ENCODE measurements at places on chromosomes 2 and 18. TPM values are rescaled to one million over a fixed set of nuclear protein-coding genes. Genes with fewer than 3 reads are reported as not detected.
A peak's percentile ranks its signal among the peaks of the same experiment; 100 is the strongest.

LYPD1 gene
- 1.5 TPM for total RNA-seq

GRCh38 chr18:13998571-13998970, 83.2 kb upstream of the MC2R start:
- DNase-seq = no peak

DNA sequence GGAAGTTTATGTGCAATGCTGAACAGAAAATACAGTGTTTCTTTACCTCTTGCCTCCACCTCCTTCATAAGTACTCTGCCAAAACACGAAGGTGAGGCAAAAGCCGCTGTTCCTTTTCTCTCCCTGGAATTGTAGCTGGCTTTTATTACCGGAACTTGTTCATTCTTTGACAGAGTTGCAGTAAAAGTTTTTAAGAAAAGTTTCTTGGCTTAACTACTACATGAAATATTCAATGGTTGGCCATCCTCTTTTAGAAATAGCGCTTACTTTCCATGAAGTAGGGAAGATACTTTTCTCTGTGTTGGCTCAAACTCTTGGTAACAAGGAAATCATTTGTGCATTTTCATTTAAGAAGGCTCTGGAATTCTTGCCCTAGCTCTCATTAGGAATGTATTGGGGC, 950.7 kb upstream of the FANCL start:
- DNase-seq = no peak

- no peak for DNase-seq
These were observed 450.7 kb upstream of the PIK3C3 start for GRCh38 chr18:41504316-41504715.

GRCh38 chr2:104523921-104524320, 330.0 kb upstream of the POU3F3 start:
- DNase-seq = no peak

GDF7 gene
- 0.62 TPM for total RNA-seq

DNA sequence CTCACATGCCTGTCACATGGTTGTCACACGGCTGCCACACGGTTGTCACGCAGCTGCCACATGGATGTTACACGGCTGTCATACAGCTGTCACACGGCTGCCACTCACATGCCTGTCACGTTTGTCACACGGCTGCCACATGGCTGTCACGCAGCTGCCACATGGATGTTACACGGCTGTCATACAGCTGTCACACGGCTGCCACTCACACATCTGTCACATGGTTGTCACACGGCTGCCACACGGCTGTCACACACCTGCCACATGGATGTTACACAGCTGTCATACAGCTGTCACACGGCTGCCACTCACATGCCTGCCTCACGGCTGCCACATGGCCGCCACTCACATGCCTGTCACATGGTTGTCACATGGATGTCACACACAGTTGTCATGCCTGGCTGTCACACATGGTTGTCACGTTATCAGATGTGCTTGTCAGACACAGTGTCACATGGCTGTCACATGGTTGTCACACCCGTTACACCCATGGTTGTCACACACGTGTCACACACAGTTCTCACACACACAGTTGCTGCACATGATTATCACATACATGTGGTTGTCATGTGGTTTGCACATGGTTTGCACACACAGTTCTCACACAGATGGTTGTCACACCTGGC, 19.4 kb downstream of the KCNG2 start:
- DNase-seq = no peak

DNA sequence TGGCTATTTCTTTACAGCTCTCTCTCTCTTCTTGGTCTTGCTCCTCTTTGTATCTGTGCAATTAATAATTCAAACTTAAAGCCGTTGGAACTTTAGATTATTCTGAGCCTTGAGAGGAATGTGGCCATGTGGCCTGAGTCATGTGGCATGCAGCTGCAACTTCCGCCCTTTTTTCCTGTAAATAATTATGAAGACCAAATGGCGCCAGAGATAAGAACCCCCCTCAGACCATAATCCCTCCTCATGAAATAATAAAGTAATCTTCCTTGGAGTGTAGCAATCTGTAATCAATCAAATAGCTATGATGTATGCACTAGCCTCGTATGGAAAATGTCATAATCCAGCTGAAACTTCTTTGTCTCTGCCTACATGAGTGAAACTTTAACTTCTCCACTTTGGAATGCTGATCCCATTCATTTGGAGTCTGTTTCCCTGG, 13.5 kb upstream of the TWSG1 start:
- DNase-seq = no peak

GRCh38 chr18:3631887-3632286, 181.9 kb downstream of the TGIF1 start:
- DNase-seq = no peak

AFG3L2 gene
- 31.1 TPM for total RNA-seq

- DNase-seq = no peak
These were observed 98.1 kb downstream of the SP3 start for GRCh38 chr2:173866874-173867618.

DNA sequence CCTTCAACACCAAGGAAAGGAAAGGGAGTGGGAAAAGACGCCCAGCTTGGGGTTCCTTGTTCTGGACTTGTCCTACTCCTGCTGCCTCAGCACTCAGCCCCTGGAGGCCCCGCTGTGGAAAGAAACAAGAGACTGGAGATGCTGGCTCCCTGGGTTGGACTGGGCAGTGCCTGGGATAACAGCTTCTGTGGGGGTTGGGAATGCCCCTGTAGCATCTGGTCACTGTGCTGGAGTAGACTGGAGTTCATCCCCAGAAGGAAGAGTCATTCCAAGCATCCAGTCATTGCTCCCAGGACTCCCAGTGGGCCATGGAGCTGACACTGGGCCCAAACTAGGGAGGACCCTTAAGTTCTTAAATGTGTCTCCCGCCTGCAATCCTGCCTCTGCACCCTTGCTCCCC, 129.3 kb upstream of the HAAO start:
- no peak for DNase-seq

NPHP1 gene
- total RNA-seq = 6.8 TPM

DNA sequence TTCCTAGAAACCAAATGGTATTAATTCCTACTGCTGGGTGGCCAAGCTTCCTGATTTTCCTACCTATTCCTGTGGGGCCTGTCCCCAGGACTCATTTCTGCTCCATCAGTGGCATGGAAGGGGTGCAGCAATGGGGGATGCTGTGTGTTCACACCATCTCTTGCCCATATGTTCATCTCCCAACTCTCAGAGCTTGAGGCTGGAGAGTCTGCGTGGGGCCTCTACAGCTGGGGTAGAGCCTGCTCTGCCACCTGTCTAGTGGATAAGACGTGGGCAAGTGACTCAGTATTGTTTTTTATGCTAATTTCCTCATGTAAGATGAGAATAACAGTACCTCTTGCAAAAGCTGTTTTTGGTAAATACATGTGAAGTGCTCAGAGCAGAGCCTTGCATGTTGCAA, 149.8 kb downstream of the ACTR3 start:
- no peak for DNase-seq

GRCh38 chr2:23606196-23606595, 221.2 kb downstream of the KLHL29 start:
- DNase-seq = peak; percentile 1

DNA sequence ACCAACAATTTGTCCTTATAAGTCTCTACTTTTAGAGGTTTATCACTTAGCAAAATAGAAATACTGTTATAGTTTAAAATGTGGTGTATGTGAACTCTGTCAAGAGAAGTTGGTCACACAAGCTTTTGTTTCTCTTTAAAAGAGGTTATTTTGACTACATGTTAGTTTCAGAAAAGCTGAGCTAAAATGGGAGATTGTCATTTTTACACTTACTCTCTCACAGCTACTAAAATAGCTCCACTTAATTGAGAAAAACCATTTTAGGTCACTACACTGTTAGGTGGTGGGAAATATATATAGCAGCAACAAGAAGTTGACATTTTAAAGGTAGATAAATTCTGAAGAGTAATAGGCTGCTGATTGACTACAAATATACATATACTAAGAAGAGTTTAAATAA, 161.5 kb upstream of the KCNJ3 start:
- DNase-seq = no peak

DNA sequence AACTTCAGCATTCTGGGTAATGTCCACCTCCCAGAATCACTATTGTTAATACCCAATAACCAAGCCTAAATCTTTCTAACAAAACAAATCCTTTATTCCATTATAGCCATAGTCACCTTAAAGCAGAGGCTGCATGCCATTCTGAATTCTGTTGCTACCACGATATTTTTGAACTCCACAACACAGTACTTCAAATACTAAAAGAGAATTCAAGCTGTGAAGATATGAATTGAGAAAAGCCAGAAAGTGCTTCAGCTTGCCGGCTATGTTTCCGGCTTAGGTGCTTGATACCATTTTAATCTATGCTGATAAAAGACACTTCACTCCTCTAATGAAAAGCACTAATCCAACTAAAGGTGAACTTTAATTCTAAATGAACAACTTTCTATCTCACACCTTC, 41.3 kb downstream of the GAREM1 start:
- no peak for DNase-seq

DNA sequence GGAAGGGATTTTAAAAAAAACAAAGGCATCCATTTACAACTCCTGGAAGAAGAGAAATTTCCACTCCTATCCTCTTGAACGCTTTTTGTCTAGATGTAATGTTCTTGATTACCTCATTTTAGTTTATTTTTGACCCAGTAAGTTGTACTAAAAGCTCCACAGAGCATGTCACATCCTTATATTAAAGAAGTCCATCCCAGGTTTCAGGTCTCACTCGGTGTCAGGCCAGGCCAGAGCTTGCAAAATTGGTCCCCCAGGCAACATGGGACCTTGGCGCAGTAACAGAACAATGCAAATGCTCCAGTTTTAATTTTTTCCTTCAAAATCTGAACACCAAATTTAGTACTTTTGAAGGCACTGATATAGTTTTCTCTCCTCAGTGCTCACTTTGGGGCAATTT, 218.4 kb upstream of the REV1 start:
- no peak for DNase-seq

PLCL1 gene
- 6.3 TPM for total RNA-seq

TACR1 gene
- 1.4 TPM for total RNA-seq

RAB17 gene
- total RNA-seq = 60.1 TPM

CHN1 gene
- total RNA-seq = 16.8 TPM

SERPINB13 gene
- not detected for total RNA-seq

NAT8 gene
- not detected for total RNA-seq

DNA sequence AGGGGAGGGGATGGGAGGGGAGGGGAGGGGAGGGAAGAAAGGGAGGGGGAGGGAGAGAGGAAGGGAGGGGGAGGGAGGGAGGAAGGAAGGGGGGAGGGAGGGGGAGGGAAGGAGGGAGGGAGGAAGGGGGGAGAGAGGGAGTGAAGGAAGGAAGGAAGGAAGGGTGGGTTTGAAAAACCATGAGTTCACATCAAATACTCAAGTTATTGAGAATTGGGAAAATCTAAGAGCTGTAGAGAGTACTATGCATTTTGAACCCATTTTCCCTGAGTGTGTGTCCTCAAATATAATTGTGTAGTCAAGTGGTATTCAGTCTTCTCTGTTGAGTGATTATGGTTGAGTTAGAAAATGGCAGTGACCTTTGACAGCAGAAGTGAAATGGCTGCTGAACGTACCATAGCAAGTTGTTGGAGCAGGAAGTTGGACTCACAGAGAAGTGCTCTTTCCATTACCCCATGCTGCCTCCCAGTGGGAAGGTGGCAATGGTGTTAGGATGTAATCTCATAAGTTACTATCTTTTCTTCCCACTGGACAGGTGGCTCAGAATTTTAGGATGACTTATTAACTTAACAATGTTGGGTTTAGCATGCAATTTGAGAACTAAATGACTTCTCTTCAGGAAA, 214.6 kb downstream of the SETBP1 start:
- no peak for DNase-seq

GRCh38 chr2:42924418-42924886, 132.1 kb upstream of the HAAO start:
- DNase-seq = no peak

DNA sequence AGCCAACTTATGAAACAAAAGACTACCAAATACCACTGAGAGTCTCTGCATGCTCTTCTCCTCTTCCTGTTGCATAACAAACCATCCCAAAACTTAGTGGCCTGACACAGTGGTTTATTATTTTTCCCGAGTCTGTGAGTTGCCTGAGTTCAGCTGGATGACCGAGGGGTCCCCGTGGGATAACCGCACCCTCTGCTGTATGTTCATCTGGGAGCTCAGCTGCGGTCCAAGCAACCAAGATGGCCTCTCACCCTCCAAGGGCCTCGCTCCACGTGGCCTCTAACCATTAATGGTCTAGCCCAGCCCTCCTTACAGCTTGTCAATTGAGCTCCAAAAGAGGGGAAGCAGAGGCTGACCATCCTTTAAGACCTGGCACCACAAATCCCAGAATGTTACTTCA, 17.1 kb downstream of the ITM2C start:
- no peak for DNase-seq

DNA sequence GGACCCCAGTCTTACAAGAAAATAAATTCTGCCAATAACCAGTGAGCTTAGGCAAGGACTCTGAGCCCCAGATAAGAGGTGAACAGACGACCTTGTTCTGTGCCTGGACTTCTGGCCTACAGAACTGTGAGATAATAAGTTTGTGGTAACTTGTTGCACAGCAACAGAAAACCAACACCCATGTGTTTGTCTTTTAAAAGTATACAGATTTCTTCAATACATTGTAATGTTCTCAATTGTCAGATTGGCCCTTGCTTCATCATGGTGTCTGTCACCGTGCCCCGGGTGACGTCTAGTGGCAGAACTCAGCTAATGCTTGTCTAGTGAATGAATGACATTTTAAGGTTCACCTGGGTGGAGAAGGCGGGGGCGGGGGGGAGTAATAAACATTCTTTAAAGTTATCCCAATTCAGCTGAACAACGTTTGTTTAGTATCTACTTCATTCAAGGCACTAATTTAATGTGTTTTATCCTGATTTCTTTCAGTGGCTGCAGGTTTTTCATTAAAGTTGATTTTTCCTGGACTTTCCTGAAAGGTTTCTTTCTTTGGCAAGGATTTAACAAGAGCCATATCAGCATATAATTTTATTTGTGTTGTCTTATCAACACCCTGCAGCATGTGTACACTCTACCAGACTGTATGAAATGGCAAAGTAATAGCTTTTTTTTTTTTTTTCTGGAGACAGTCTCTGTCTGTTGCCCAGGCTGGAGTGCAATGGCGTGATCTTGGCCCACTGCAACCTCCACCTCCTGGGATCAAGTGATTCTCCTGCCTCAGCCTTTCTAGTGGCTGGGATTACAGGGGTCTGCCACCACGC, 123.8 kb upstream of the DLX2 start:
- no peak for DNase-seq

DNA sequence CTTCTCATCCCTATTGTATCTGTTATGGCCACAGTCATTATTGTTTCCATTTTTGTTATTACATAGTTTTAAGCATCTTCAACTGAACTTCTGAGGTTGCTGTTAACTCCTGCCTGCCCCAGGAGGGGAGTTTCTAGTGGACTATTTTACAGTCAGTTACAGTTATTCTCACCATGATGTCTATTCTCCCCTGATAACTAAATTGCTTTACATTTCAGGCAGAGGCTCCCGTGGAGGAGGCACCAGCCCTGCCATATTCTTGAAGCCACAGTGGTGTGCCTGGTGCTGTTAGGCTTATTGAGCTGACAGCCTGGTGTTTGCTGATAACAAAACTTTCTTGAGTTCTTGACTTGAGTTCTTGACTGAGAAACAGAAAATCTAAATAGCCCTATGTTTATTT, 256.4 kb downstream of the TFCP2L1 start:
- DNase-seq = no peak
